HFFc6 (cell line): ENCODE measurements at places on chromosomes 16 and 17.

GRCh38 chr16:50314665-50315064 lies 48.3 kb downstream of the ADCY7 start:
- no peak for DNase-seq

DNA sequence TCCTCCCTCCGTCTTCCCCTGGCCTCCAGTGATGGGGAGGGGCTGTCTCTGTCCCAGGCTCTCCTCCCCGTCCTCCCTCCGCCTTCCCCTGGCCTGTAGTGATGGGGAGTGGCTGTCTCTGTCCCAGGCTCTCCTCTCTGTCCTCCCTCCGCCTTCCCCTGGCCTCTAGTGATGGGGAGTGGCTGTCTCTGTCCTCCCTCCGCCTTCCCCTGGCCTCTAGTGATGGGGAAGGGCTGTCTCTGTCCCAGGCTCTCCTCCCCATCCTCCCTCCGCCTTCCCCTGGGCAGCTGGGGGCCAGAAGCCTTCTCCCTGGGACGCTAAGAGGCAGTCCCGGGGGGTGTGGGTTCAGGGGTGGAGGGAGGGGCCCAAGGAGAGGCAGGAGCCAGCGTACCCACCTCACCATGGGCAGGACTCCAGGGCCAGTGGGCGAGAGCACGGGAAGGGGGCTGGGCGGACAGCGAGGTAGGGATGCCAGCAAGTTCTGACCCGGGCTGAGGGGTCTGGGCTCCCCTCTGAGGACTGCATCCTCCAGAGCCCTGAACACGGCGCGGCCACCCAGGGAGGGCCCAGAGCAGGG lies 14.8 kb downstream of the UTS2R start:
- DNase-seq: no peak

DNA sequence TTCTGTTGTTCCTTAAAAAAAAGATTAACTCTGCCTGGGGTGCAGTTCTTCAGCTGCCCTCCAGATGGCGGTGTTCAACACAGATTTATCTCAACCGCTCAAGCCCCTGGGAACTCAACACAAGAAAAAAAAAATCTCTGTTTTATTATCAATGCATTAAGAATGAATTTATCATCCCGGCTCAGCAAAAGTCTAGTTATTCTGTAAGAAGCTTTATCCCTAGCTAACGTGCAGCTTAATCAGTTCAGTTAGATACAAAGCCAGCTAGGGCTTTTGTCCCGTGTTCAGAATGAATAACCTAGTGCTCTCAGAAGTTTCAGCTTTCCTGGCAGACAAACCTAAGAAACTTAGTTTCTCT lies 475.9 kb upstream of the CCL2 start:
- peak; percentile 63 for DNase-seq

DNA sequence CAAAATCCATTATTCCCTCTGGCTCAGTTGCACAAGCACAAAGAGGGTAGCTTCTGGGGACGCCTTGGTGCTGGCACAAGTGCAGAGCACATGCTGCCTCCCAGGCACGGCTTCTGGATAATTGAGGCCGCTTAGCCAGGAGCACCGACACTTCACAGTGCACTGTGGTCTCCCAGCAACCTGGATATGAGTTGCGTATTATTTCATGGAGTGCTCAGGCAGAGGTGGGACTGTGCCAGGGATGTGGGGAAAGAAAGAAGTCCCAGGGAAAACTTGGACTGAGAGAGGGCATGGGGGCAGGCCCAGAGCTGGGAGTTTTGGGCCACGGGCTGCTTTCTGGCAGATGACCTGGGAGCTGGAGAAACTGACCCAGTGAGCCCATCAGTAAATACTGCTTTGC lies 37.5 kb downstream of the MPRIP start:
- DNase-seq: no peak

- DNase-seq: peak; percentile 95
Observed at GRCh38 chr16:24993722-24994686, 21.2 kb downstream of the ARHGAP17 start.

DNA sequence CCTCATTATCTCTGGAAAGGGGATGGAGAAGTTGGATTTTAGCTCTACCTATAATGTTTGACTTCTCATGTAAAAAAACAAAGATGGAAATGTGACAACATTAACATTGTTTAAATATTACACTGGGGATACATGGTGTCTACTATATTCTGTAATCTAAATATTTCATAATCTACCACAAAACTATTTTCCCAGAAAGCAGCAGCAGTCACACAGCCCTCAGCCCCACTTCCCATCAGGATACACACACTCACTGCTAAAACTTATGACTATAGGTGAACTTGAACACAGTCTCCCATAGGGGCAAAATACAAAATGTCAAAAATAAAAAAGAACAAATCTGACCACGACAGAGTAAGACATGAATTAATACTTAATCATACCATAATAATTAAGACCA lies 95.7 kb downstream of the KANSL1 start:
- DNase-seq: no peak

DNA sequence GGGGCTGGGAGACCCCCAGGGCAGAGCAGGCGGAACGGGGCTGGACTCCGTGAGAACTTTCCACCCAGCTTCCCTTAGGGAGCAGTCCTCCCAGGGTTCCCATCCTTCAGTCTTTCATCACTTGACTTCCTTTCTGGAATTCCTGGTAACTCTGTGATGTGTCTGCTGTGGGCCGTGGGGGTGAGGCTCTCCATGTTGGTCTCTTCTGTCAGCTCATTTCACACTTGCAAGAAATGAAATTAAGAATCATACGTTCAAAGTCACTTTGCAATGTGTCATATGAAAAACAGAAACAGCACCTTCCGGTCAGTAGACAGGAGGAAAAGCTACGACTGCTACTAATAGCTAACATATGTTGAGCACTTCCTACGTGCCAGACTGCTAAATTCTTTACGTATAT lies 5.4 kb upstream of the BBS2 start:
- DNase-seq: peak; percentile 48

GRCh38 chr17:51674579-51675255 lies 414.4 kb downstream of the UTP18 start:
- DNase-seq: no peak

DNA sequence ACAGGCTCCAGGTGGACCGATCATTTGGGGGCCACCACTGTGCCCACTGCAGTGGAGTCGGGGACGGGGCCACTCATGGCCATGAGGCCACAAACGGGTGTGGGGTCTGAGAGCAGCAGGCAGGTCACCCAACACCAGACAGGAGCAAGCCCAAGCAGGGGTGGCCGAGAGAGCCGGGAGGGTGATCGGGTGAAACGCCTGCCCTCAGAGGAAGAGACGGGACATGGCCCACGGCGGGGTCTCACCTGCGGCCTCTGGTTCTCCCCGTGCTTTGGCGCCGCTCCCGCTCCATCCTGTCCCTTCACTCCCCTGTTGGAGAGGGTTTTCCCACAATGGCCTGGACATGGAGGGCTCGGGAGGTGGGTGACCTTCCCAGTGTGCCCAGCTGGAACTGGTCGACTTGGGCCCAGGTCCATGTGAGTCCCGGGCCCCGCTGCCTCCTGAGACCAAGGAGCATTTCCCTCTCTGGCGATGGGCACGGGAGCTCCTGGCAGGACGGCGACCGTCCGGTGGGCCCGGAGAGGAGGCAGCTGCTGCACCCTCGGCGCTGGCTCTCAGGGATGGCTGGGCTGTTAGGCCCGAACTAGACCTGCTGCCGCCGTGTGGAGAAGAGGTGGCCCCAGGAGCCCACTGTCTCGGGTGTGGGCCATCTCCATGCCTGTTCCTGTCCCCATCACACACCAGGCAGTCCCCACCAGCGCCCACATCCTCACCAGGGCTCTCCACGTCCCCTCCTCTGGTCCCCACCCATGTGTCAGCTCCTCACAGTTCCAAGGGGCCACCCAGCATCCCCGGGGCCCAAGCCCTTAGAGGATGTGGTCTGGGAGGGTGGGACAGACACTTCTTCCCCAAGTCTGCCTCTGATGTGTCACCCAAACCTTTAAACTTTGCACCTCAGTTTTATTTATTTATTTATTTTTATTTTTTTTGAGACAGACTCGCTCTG lies 13.4 kb upstream of the BAHCC1 start:
- no peak for DNase-seq

DNA sequence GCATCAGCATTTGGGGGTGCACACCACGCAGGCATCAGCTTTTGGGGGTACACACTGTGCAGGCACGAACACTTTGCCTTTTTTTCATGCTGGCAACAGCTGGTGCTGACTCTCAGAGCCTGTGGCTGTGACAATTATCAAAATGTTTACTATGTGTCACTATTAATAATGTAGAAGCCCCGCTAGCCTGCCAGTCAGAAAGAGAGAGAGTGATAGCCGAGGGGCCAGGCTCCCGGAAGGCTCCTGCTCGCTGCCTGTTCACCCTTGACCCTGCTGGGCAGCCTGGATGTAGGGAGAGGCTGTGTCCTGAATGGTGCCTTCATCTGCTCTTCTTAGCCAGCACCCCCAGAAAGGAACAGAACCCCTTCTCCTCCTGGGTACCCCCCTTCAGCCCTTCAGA lies 61.9 kb downstream of the SDK2 start:
- no peak for DNase-seq
